IMR-90 (cell line): ENCODE measurements at places on chromosomes 1 and 21. TPM values are rescaled to one million over a fixed set of nuclear protein-coding genes. Genes with fewer than 3 reads are reported as not detected.

The DFFB gene
- 6.7 and 7.3 TPM in 2 replicates for total RNA-seq

The ELF3 gene
- under 0.01 TPM in 1 of 2 replicates, not detected in the other for total RNA-seq

GRCh38 chr1:164466001-164466421, 93.0 kb upstream of the PBX1 start:
- no peak for DNase-seq

GRCh38 chr1:223214261-223214807, 71.3 kb upstream of the TLR5 start:
- no peak for DNase-seq

The PALMD gene
- total RNA-seq, result 0.72 and 1.1 TPM in 2 replicates

DNA sequence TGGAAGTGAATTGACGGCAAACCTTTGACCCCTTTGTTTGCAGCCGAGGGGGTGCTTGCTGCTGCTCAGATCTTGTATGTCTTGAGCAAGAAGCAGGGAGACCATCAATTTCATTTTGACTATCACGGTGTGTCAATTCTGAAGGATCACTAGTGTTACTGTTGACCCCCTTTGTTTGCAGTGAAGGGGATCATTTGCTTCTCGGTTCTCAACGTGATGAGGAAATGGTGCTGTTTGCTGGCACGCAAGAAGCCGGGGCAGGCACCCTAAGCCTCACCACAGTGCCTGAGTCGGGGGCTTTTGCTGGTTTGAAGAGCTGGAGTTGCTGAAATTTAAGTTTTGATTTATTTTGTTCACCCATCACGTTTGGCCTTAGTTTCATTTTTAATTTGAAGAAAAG, 7.5 kb downstream of the RBM15 start:
- no peak for DNase-seq

The STRIP1 gene
- total RNA-seq, result 31.4 and 33.5 TPM in 2 replicates

GRCh38 chr1:235417086-235417697, 50.0 kb downstream of the TBCE start:
- DNase-seq, result peak; percentile 86

The LRRC38 gene
- total RNA-seq, result not detected in 2 replicates

The LHX8 gene
- total RNA-seq, result not detected in 2 replicates

The ANKRD65 gene
- total RNA-seq, result under 0.01 TPM in 1 of 2 replicates, not detected in the other

The LCE5A gene
- not detected in 2 replicates for total RNA-seq

GRCh38 chr21:32562915-32563314, 22.4 kb downstream of the TCP10L start:
- no peak for DNase-seq

The NBPF4 gene
- not detected in 2 replicates for total RNA-seq

- DNase-seq, result peak; percentile 5
Observed at GRCh38 chr1:246680696-246681130, 43.5 kb upstream of the SCCPDH start.

The WNT2B gene
- total RNA-seq, result 0.54 and 0.56 TPM in 2 replicates

DNA sequence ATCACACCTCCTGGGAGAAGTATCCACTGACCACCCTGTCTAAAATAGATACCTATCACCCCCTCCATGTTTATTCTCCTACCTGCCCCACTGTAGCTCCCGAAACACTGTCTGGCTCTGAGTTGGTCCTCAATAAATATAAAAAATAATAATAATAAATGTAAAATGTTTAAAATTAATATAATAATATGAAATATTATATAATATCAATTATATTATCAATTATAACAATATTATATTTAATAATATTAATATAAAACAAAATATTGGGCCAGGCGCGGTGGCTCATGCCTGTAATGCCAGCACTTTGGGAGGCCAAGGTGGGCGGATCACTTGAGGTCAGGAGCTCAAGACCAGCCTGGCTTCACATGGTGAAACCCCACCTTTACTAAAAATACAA, 52.3 kb upstream of the TIAM1 start:
- DNase-seq, result no peak

DNA sequence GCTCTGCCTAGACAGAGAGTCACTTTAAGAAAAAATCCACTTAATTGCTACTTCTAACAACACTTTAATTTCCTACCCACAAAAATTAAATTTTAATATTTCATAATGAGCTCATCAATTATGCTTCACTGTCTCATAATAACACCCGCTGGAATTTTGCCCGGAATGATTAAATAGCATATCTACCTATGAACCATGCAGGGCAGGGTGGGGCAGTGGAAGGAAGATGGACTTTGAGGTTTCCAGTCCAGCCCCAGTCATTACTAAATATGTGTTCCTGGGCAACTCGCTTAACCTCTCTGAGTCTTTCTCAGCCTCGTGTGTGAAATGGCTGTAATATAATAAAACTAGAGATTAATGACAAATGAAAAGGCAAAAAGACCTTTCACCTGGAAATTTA, 32.8 kb upstream of the SLC45A1 start:
- DNase-seq, result no peak

- DNase-seq, result no peak
Observed at GRCh38 chr1:119952496-119952895, 56.2 kb upstream of the ADAM30 start.

DNA sequence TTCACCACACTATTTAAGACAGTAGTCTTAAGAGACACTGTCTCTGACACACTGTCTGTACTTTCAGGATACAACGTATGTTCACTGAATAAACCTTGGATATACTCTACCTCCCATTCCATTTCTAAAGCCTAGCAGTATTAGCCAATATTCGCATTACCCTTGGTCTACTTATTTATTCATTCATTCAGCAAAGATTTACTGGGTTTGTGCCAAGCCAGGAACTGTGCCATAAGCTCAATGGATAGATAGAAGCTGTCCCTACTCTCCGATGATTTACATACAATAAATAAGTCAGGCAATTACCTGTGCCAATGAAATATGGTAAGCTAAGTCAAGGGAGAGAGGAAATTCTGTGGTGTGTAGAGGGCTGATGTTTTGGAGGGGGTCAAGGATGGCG, 195.2 kb upstream of the RAB4A start:
- no peak for DNase-seq

GRCh38 chr1:38741341-38741740, 118.2 kb downstream of the RRAGC start:
- no peak for DNase-seq

DNA sequence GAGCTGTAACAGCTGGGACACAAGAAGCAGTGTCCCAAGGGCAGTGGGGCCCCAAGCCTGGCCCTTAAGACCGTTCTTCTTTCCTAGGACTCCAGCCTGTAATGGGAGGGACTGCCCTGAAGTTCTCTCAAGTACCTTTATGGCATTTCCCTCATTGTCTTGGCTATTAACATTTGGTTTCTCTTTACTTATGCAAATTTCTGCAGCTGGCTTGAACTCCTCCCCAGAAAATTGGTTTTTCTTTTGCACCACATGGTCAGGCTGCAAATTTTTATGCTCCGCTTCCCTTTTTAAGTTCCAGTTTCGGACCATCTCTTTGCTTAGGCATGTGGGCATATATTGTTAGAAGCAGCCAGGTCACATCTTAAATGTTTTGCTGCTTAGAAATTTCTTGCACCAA, 3.1 kb upstream of the MROH9 start:
- no peak for DNase-seq

GRCh38 chr1:43648876-43649477, 972 bp upstream of the KDM4A start:
- DNase-seq, result no peak
